Activated CD8-positive, alpha-beta T cell treated with anti-CD3 and anti-CD28 coated beads, Interleukin-2, amount 10 ng/mL, durations not matched to agents 7 days and 5 days (primary cell): ENCODE measurements at places on chromosomes 6 and 20. TPM values are rescaled to one million over a fixed set of nuclear protein-coding genes. Genes with fewer than 3 reads are reported as not detected.

Gene SAMD3
- 28.9 TPM for total RNA-seq

Gene MAFB
- not detected for total RNA-seq

Gene POLR3F
- 8.4 TPM for total RNA-seq

Gene VGLL2
- not detected for total RNA-seq

Gene TMEM170B
- total RNA-seq = 0.89 TPM

Gene CCN6
- not detected for total RNA-seq

Gene SLC22A7
- total RNA-seq = not detected

Gene WFDC5
- not detected for total RNA-seq

Gene TREM2
- not detected for total RNA-seq

Gene HLA-G
- 4.6 TPM for total RNA-seq

Gene L3MBTL1
- total RNA-seq = 5.6 TPM

Gene RNF144B
- 0.73 TPM for total RNA-seq

Gene TFB1M
- 34.9 TPM for total RNA-seq

Gene HUS1B
- total RNA-seq = 1.8 TPM

Gene TUBB1
- not detected for total RNA-seq

Gene AGPAT1
- total RNA-seq = 40.4 TPM

Gene HLA-DPA1
- total RNA-seq = 39.1 TPM

Gene HCRTR2
- total RNA-seq = not detected

Gene SLC4A11
- 2.8 TPM for total RNA-seq

Gene TRERF1
- total RNA-seq = 11.3 TPM

Gene NOTCH4
- total RNA-seq = 0.44 TPM

Gene KIFC1
- total RNA-seq = 175 TPM

Gene PLAGL2
- total RNA-seq = 21.9 TPM

Gene FABP7
- not detected for total RNA-seq

Gene SIRPG
- 123 TPM for total RNA-seq

Gene EYS
- not detected for total RNA-seq

Gene ZNF311
- 0.40 TPM for total RNA-seq

Gene KHDC1
- total RNA-seq = 6.8 TPM

Gene MICB
- total RNA-seq = 49.0 TPM

Gene SYCP2
- 6.6 TPM for total RNA-seq

Gene COL11A2
- total RNA-seq = 0.71 TPM

Gene UNC5CL
- 1.1 TPM for total RNA-seq

Gene YTHDF1
- 36.2 TPM for total RNA-seq

Gene PABPC1L
- 90.0 TPM for total RNA-seq
